ENCODE measurements at places on chromosomes 6 and 20. TPM values are rescaled to one million over a fixed set of nuclear protein-coding genes. Genes with fewer than 3 reads are reported as not detected.

The IRAK1BP1 gene
- 0.76 TPM for total RNA-seq

The RBL1 gene
- 7.5 TPM for total RNA-seq

The CD24 gene
- total RNA-seq, result 289 TPM

The SLC17A9 gene
- not detected for total RNA-seq

The MUC21 gene
- total RNA-seq, result not detected

The TXLNB gene
- not detected for total RNA-seq

The OR2B6 gene
- total RNA-seq, result not detected

The ADGRB3 gene
- total RNA-seq, result not detected

The CHMP4B gene
- 186 TPM for total RNA-seq

The ASXL1 gene
- 26.8 TPM for total RNA-seq

The SEMG1 gene
- total RNA-seq, result not detected

The LKAAEAR1 gene
- 1.7 TPM for total RNA-seq

The CALHM6 gene
- not detected for total RNA-seq

The BANF2 gene
- not detected for total RNA-seq

The TLDC2 gene
- total RNA-seq, result not detected

The PRKN gene
- total RNA-seq, result not detected

The SLC22A1 gene
- 1.7 TPM for total RNA-seq

The RPP21 gene
- 63.6 TPM for total RNA-seq

The SLC35D3 gene
- total RNA-seq, result not detected

The COL9A1 gene
- total RNA-seq, result not detected

The R3HDML gene
- 0.86 TPM for total RNA-seq

Measured in A549 treated with ZK216348 at 1 μM for 4 hours (cell line).